ENCODE measurements at places on chromosomes 7 and 10.

GRCh38 chr7:42672339-42672999, 239.4 kb downstream of the C7orf25 start:
- no peak for DNase-seq

DNA sequence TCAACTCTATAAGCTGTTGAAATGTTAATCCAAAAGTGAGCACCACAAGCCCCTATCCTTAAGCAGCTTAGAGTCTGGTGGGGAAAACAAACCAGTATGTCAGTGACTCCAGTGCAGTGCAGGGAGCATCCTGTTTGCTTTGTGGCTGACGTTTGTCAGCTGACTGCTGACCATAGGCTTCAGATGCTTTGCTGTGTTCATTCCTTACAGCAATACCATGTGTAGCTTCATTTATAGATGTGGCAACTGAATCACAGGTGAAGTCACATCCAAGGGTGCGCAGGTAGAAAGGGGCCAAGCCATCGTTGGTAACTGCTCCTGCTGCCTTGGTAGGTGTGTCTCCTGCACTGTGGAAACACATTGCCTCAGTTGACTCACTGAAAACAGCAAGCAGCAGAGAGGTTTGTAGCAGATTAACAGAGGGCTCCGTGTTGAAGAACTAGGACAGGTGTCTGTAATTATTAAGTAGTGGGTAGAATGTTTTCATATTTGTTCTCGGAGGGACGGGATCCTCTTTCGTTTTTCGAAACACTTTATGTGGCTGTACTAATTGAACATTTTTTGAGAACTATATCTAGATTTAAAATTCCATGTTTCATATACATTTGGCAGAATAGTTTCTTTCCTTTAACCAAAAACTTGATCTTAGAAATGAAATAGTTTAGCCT, 2.0 kb downstream of the INSIG1 start:
- DNase-seq = no peak

- DNase-seq = no peak
These were observed 12.5 kb downstream of the GPER1 start for GRCh38 chr7:1100386-1100785.

DNA sequence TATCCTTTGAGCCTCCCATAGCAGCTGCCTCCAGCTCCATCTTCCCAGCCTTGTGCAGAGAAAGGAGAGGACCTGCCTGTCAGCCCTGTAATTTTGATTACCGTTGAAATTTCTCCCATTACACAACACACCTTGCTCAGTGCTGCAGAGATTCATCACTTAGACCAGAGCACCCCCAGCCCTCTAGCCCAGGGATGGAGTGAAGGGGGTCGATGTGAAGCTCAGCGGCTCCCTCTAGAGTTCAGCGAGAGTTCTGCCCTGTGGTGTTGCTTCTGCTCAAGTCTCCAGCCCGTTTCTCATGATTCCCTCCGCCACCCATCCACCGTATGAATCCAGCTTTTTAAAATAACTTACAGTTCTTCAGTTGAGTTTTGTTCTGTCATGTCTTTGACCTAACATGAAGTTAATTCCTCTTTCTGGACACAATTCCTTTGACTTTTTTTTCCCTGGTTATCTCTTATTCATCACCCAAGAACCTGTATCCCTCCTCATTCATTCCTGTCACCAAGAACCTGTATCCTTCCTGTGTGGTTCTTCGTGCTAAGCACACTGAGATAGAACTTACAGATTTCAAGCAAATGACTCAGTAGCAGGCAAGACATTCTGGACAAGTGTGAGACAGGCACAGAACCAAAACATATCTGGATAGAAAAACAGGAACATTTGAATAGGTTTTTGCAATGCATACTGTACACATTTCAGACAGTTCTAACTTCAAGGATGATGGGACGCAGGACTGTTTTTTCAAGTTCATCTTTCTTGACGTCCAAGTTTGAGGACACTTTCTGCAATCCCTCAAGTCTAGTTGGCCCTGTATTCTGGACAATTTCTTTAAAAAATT, 35.0 kb upstream of the ZNF32 start:
- no peak for DNase-seq

GRCh38 chr10:91467114-91467513, 57.0 kb downstream of the HECTD2 start:
- DNase-seq = no peak

DNA sequence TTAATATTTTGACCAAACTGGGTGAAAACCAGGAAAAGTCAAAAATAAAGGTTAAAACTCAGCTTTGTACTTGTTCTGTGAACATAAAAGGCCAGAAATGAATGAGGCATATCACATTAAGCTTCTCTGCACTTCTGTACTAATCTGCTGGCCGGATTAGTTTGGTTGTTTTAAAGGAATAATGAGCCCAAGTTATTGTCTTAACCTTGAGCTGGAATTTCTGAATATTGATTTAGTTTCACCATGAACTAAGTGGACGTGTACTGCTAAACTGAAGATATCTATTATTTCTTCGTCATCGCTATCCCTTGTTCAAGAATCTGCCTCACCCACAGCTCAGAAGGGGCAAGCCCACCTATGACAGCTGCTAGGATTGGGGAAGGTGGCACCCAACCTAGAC, 101.1 kb upstream of the FRMD4A start:
- DNase-seq = no peak

DNA sequence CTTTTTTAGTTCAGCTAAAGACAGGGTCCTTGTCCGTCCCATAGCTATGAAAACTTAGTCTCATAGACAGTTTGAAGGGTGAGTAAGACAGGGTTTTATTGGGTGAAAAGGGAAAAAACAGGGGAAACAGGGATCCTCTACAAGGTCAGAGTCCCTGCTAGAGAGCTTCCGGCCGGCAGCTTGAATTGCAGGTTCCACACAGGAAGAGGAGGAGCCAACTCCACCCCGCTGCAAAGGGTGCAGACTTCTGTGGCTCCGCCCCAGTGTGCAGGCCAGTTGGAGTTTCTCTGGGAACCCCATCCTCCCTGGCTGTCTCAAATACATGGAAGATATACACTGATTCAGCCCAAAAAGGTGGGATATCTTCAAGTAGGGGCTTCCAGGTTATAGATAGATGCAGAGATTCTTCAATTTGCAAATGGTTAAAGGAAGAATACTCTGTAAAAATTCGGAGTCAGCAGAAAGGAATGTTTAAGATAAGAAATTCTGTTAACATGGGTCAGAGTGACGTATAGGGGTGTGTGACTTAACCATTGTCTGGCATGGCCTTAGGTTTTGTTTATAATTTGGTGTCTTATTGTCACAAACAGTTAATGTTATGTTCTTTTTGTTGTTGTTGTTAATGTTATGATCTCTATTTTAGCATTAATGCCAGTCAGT, 34.6 kb upstream of the HECW1 start:
- no peak for DNase-seq
